ENCODE measurements at places on chromosomes 13 and 19.

DNA sequence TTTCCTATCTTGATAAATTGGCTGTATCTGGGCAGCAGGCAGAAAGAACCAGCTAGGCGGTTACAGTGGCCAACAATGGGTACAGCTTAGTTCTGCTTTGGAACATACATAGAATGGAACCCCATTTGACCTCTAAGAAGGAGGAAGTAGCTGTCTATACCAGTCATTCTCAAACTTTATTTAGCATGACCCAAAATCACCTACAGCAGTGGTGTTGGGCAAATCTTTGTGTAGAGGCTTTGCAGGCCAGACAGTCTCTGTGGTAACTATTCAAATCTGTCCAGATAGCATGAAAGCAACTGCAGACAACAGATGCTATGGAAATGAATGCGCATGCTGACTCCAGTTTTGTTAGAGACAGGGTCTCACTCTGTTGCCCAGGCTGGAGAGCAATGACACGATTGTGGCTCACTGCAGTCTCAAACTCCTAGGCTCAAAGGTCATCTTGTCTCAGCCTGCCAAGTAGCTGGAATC is 12.0 kb upstream of the KCNC3 start:
- DNase-seq = no peak

- DNase-seq = no peak
Measured at GRCh38 chr13:113639616-113640262, 18.3 kb downstream of the ATP4B start.

DNA sequence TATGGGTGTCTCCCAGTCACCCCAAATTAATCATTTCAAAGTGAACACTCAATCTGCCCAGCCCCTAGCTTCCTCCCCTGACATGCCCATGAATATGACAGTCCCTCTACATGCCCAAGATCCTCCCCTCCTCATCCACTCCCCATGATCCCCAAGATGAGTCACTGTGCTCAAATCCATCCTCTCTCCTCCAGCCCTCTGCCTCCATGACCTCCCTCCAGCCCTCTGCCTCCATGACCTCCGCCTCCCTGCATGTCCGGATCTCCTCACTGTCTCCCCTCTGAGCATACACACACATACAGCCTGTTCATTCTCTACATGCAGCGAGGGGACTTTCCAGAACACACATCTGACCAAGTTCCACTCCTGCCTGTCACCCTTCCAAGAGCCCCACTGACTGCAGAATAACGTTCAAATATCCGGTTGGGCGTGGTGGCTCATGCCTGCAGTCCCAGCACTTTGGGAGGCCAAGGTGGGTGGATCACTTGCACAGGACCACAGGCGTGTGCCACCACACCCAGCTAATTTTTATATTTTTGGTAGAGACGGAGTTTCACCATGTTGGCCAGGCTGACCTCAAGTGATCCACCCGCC is 18.4 kb upstream of the FEM1A start:
- DNase-seq = no peak

DNA sequence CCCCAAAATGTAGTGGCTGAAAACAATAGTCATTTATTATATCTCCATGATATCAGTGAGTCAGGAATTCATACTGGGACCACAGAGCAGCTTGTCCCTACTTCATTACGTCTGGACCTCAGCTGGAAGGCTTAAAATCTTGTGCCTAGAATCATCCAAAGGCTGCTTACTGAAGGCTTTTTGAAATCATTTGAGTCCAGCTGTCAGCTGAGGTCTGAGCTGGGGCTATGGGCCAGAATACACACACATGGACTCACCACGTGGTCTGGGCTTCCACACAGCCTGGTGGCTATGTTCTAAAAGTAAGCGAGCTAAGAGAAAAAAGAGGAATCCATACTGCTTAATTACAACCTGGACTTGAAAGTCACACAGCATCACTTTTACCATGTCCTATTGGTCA is 209.2 kb downstream of the KCTD12 start:
- no peak for DNase-seq

GRCh38 chr13:44305917-44306370 is 67.7 kb upstream of the SERP2 start:
- DNase-seq = no peak

DNA sequence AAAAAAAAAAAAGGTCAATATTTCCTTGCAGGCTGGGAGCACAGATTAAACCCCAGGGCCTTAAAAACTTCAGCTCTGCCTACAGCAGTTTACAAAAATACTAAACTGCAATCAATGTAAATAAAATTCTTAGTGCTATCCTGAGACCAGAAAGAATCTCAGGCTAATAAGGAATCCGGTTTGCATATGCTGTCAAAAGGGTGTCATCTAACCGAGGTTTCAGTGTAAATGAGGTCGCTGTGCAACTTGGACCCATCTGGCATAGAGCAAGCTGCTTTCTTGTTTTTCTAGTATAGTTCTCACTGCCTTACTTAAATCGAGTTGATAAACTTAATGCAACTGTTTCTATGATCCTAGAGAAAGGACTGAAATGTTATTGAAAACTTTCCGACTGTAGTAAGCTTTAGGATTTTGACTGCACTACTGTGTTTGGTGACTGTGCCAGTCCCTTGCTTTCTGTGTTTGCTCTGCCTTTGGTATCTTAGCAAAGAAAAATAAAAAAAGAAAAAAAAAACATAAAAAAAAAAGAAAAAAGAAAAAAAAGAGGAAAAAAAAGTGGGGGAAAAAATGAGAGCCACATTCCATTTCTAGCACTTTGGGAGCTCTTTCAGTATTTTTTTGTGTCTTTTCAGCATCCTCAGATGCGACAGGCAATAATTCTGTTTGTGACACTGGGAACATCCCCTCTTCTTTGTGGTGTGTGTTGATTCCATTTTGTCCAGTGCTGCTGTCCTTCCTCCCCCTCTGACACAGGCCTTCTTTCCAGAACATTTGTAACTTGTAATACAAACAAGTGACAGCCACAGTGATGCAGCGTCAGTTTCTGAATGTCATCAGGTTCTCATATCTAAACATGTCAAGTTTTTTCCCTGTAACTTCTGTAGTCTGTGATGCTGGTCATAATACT is 340.5 kb downstream of the ZNF536 start:
- no peak for DNase-seq

DNA sequence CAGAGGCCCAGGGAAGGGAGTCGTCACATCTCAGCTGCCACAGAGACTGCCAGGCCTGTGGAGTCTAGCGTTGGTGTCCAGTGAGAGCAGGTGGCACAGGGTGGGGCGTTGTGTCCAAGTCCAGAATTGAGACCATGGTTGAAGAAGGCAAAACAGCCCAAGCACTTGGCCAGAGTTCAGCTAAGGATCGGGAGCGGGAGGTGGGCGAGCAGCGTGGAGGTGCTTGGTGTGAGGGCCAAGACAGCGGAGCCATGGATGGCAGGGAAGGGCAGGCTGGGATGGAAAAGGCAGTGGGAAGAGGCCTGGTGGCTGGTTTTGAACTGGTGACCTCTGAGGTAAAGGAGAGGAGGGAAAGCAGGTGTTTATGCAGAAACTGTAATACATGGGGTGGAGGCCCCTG is 8.0 kb downstream of the IGFLR1 start:
- DNase-seq = no peak

DNA sequence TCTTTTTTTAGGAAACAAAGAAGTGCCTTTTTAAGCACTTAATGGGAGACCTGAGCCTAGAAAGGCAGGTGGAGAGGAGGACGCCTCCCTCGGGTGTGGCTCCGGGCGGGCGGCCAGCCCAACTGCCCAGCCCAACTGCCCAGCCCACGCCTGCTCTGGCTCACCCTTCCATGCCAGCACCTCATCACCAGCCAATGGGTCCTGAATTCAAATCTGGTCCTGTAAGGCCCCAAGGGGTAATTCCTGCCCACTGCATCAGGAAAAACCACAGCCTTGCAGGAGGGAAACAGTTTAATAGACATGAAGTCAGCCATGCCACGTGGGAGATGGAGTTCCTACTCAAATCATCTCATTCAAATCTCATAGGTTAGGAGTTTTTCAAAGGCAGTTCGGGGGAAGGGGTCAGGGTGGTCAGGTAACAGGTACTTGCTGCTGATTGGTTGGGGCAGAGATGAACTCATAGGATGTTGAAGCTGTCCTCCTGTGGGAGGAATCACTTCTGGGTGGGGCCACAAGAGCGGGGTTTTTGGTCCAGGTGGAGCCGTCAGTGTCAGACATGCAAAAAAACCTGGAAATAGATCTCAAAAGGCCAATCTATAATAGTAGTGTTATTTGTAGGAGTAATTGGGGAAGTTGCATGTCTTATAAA is 64.9 kb downstream of the HSPH1 start:
- DNase-seq = no peak

GRCh38 chr19:47600246-47601179 is 8.4 kb upstream of the BICRA start:
- DNase-seq = peak; percentile 99

Data from left kidney (tissue), 8 donors.